Regular cardiac myocyte (primary cell): ENCODE measurements at places on chromosomes 5 and 9. TPM values are rescaled to one million over a fixed set of nuclear protein-coding genes. Genes with fewer than 3 reads are reported as not detected.

FLT4 gene
- 0.56 and 0.58 TPM in 2 replicates for total RNA-seq

SLC12A7 gene
- 11.5 and 19.4 TPM in 2 replicates for total RNA-seq

NRG2 gene
- total RNA-seq, result 0.56 and 0.77 TPM in 2 replicates

ESM1 gene
- 42.3 and 338 TPM in 2 replicates for total RNA-seq

SLC24A2 gene
- not detected in 2 replicates for total RNA-seq

HMGCR gene
- 55.8 and 74.0 TPM in 2 replicates for total RNA-seq

LCNL1 gene
- 0.85 TPM in 1 of 2 replicates, not detected in the other for total RNA-seq

F2R gene
- 118 and 260 TPM in 2 replicates for total RNA-seq

FSTL4 gene
- total RNA-seq, result under 0.01 TPM in 1 of 2 replicates, not detected in the other

LRRC14B gene
- total RNA-seq, result not detected in 2 replicates

ENTPD2 gene
- not detected in 2 replicates for total RNA-seq

GABRA1 gene
- not detected in 2 replicates for total RNA-seq

PCDHGA4 gene
- 2.9 and 8.2 TPM in 2 replicates for total RNA-seq

TEX48 gene
- not detected in 2 replicates for total RNA-seq

DBH gene
- not detected in 2 replicates for total RNA-seq

HAVCR2 gene
- total RNA-seq, result under 0.01 and 0.56 TPM in 2 replicates

RANBP3L gene
- total RNA-seq, result not detected in 2 replicates

DENND4C gene
- 40.5 and 86.0 TPM in 2 replicates for total RNA-seq

MAP1B gene
- total RNA-seq, result 320 and 501 TPM in 2 replicates

NPR3 gene
- 91.6 and 102 TPM in 2 replicates for total RNA-seq

FOXD4L4 gene
- total RNA-seq, result under 0.01 TPM in 2 replicates

LOX gene
- total RNA-seq, result 179 and 324 TPM in 2 replicates

LEAP2 gene
- total RNA-seq, result under 0.01 and 0.28 TPM in 2 replicates

LCN9 gene
- total RNA-seq, result not detected in 2 replicates

TICAM2 gene
- 3.1 and 6.3 TPM in 2 replicates for total RNA-seq

SLC27A6 gene
- under 0.01 TPM in 1 of 2 replicates, not detected in the other for total RNA-seq

PIP5KL1 gene
- 0.77 and 2.0 TPM in 2 replicates for total RNA-seq
